Activated T-cell treated with anti-CD3 and anti-CD28 coated beads, Interleukin-2, amount 50 U/mL, for 4 hours (primary cell): ENCODE measurements at places on chromosomes 2 and 18. TPM values are rescaled to one million over a fixed set of nuclear protein-coding genes. Genes with fewer than 3 reads are reported as not detected.

PAIP2B gene
- total RNA-seq: 1.1 TPM

TYW5 gene
- 8.5 TPM for total RNA-seq

DNA sequence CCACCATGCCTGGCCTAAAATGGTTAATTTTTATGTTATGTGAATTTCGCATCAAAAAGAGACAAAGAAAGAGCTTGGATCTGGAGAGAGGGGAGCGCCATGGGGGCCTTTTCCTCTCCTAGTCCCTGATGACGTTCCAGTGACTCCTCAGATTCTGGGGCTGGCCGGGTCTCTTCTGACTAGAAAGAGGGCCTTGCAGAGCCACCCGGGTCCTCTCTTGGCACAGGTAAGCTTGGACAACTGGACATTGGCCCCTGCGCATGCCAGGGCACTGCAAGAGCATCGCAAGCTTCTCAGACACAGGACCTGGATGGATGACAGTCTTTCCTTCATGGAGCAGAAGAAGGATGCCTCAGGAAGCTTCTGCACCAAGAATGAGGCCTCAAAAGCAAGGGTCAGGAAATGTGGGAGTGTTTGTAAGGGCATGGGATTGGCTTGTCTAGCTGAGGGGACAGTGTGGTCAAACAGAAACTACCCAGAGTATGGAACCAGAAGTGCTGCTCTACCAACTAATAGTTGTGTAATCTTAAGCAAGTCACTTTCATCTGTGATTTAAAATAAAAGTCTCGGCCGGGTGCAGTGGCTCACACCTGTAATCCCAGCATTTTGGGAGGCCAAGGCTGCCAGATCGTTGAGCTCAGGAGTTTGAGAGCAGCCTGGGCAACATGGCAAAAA lies 35.2 kb downstream of the FOSL2 start:
- DNase-seq: no peak

GRCh38 chr2:36820942-36821605 lies 124.6 kb downstream of the VIT start:
- no peak for DNase-seq

- DNase-seq: no peak
Measured at GRCh38 chr2:236679884-236680860, 110.5 kb downstream of the ACKR3 start.
